CD4-positive, alpha-beta T cell treated with Interleukin-10 for 1 hour (primary cell): ENCODE measurements at places on chromosomes 6 and 20.

GRCh38 chr6:90214461-90214860, 82.2 kb downstream of the BACH2 start:
- DNase-seq, result no peak

GRCh38 chr6:128131566-128131965, 230.7 kb upstream of the THEMIS start:
- DNase-seq, result no peak

GRCh38 chr20:17445543-17445942, 85.6 kb downstream of the BFSP1 start:
- no peak for DNase-seq

GRCh38 chr6:82878812-82879211, 186.8 kb downstream of the UBE3D start:
- DNase-seq, result no peak

GRCh38 chr6:23176471-23176870, 607.1 kb downstream of the HDGFL1 start:
- no peak for DNase-seq

GRCh38 chr6:39791311-39791710, 865 bp upstream of the DAAM2 start:
- no peak for DNase-seq

- DNase-seq, result no peak
These were observed 157.6 kb upstream of the OLIG3 start for GRCh38 chr6:137651591-137652335.

DNA sequence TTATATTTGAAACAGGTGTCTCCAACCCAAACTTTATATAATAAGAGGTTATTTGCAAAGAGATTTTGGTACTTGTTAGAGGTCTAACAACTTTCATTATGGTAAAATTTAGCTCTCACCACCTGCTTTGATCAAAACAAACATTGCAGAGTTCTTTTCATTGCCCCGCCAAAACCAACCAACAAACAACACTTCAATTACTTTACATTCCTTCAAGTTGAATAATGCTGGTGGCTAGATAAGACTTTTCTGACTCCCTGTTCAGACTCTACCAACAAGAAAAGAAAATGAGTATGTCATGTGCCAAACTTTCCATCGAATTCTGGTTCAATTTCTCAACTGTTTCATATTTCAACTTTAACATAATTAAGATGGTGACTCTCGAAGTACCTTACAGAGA, 311.1 kb downstream of the ADGRG6 start:
- no peak for DNase-seq

DNA sequence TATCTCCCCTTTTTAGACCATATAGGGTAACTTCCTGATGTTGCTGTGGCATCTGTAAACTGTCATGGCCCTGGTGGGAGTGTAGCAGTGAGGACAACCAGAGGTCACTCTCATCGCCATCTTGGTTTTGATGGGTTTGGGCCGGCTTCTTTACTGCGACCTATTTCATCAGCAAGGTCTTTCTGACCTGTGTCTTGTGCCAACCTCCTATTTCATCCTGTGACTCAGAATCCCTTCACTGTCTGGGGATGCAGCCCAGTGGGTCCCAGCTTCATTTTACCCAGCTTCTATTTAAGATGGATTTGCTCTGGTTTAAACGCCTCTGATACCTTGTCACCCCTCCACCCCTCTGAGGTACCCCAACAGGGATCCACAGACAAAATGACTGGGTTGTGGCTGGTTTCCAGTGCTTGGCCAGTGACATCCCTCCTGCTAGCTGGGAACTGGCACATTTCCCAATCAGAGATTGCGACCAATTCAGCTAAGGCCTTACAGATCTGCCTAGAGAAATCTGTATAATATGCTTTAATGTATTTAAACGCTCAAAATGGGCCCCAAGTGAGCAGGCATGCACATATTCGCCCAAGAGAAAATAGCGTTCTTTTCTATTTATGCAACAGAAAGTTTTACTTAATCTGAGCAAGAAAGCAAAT, 315.6 kb upstream of the QKI start:
- no peak for DNase-seq

DNA sequence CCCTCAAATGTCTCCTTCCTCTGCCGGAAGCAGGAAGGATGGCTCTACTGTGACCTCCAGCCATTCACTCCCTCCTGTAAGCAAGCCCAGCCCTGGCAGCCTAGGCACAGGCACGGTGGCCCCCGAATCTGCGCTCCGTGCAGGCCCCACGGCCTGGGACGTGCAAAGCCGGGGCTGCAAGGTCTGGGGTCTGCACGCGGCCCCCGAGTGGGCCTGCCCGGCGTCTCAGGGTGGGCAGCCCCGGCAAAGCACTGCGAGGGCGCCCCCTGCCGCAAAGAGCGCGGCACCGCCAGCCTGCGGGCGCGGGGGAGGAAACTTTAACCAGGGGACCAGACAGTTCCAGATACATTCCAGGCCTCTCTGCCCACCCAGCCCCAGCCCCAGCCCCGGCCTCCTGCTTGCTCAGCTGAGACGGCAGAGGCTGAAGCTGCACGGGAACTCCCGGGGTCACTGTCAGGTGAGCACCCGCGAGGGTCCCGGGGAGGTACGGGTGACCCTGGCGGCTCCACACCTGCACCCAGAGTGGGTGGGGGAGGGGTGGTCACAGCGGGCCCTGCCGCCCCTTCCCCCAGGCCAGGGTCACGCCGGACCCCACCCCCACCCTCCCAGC, 98.8 kb downstream of the ASXL1 start:
- DNase-seq, result no peak

- DNase-seq, result no peak
These were observed 89.0 kb upstream of the KCNK16 start for GRCh38 chr6:39411465-39411864.

- no peak for DNase-seq
These were observed 2.5 kb downstream of the PHACTR1 start for GRCh38 chr6:12719017-12719416.

DNA sequence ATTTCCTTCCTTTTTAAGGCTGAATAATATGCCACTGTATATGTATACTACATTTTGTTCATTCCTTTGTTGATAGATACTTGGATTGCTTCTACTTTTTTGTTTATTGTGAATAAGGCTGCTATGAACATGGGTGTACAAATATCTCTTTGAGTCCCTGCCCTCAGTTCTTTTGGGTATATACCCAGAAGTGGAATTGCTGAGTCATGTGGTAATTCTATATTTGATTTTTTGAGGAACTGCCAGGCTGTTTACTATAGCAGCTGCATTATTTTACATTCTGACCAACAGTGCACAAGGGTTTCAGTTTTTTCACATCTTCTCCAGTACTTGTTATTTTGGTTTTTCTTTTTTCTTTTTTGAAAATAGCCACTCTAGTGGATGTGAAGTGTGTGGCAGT, 34.1 kb downstream of the CDS2 start:
- DNase-seq, result no peak

GRCh38 chr6:16698997-16699868, 62.0 kb downstream of the ATXN1 start:
- peak; percentile 67 for DNase-seq

DNA sequence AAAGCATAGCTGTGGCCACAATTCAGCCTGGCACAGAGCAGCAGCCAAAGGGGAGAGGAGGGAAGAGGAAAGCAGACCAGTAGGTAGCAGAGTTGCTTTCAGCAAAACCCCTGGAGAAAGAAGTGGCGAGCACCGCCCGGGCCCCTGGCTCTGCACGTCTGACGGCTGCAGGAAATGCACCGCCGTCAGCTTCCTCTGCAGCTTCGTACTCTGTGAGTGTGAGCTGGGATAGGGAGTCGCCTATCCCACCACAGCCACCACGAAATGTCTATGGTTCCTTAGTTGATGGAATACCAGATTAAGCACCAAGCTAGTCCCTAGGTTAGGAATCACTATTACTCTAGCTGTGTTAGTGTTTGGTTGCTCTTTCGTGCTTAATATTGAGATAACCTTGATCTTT, 79.9 kb upstream of the NAA20 start:
- no peak for DNase-seq

GRCh38 chr6:148272597-148272996, 70.0 kb upstream of the SASH1 start:
- DNase-seq, result no peak

- peak; percentile 37 for DNase-seq
These were observed 549 bp downstream of the ANKRD6 start for GRCh38 chr6:89433252-89434149.

- DNase-seq, result no peak
These were observed 146.9 kb downstream of the PRKN start for GRCh38 chr6:162580619-162581018.

GRCh38 chr6:109305028-109305427, 77.2 kb downstream of the CD164 start:
- no peak for DNase-seq

DNA sequence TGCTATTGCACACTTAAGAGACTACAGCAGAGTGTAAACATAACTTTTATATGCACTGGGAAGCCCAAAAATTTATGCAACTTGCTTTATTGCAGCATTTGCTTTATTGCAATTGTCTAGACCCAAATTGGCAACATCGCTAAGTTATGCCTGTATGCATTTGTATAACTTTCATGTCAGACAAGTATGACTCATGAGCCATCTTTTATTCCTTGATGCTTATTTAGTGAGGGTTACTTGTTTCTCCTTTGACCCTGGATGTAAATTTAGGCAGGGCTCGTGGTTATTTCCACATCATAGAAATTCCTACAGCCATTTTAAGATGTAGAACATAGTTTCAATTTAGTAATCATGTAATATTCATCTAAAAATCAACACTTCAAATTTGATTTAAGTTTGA, 130.3 kb upstream of the LY86 start:
- no peak for DNase-seq

DNA sequence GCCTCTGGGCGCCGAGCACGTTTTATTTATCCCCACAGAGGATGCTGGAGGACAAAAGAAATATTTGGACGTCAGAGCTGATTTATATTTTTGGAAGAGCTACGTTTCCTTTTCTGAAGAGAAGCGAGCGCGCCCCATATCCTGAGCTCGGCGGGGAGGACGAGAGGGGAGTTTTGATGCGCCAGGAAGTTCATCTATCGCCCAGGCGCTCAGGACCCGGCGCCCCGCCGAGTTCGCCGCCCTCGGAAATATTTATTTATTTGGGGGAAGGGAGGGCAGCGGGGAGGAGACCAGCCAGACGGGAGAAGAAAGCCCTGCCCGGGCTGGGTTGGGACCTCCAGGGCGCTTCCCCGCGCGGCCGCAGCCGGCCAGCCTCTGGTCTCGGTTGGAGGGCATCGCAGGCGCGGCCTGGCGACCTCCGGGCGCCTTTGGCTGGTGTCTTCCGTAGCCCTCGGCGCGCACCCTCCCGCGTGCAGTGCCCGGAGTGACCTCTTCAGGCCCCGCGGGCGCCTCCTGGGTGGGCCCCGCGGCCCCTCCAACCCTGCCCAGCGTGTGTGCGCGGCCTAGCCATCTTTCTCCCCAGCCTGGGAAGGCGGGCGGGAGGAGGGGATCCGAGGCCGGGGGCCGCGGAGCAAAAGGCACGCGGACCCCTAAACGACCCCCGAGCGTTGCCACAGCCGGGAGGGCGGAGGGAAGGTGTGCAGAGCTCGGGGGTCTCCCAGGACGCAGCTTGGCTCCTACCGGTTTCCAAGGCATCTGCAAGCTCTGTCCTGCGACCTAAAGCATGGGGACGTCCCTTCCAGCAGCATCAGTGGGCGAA, 5.4 kb upstream of the FOXF2 start:
- DNase-seq, result no peak
